Substantia nigra (tissue), 51 donors: ENCODE measurements at places on chromosomes 13 and 19.

GRCh38 chr19:28210886-28211285 is 1002.1 kb downstream of the UQCRFS1 start:
- DNase-seq, result no peak

GRCh38 chr13:73820688-73821087 is 313.5 kb downstream of the KLF12 start:
- DNase-seq, result no peak

GRCh38 chr19:36081385-36081784 is 26.7 kb downstream of the WDR62 start:
- peak; percentile 41 for DNase-seq

DNA sequence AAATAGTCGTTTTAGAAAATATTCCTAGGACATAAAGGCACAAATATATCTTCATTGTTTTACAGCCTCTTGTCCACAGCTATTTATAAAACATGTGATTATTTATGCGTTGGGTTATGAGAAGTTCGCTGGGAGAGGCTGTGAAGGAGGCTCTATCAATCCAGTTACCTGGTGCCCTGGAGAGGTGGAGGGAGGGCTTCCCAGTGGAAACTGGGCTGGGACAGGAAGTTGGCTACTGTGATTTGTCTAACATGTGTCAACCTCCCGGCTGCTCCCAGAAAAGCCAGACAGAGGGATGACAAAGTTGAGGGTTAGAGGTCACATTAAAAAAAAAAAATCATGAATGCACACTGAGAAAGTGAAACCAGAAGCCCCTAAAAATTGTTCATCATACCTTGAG is 346.5 kb downstream of the ZNF536 start:
- no peak for DNase-seq

DNA sequence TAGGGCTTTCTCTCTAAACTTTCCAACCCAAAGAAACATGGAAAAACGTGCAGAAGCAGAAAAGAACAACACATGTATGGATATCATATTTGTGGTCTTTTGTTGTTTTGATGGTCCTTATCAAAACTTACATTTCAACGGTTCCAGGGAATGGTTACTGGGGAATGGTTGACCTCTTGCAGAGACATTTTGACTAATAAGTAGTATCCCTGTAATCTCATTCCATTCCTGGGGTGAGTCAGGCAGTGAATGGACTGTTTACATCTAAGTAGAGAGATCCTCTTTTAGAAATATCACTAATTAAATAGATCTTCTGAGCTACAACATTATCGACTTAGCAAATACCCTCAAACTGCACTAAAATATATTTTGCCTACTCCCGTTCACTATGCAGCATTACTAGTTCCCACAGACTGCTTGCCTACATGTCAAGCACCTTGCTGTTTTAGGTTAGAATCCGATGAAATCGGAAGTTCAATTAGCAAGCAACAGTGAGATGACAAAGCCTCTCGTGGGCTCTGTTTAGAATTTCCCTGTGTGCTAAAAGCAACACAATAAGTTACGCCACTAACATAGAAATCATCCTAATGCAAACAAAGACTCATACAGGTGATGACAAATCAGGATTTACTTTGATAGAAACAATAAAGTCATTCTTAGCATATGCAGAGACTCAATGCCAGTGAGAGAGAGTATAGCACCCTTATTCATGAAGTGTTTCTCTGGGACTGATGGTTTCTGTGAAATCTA is 797.7 kb upstream of the ARGLU1 start:
- DNase-seq, result no peak

GRCh38 chr13:27822873-27823311 is 30.6 kb downstream of the GSX1 start:
- DNase-seq, result no peak

DNA sequence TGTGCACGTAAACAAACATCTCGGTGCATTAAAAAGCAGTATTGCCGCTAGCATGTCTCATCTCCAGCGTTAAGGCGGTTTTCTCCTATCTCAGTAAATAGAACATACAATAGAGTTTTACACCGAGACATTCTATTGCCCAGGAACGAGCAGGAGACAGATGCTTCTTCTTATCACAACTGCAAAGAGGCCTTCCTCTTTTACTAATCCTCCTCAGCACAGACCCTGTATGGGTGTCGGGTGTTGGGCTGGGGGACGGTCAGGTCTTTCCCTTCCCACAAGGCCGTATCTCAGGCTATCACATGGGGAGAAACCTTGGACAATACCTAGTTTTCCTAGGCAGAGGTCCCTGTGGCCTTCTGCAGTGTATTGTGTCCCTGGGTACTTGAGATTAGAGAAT is 21.2 kb downstream of the ZNF233 start:
- no peak for DNase-seq

- DNase-seq, result peak; percentile 12
Measured at GRCh38 chr13:40615619-40616018, 50.8 kb downstream of the FOXO1 start.

- no peak for DNase-seq
Measured at GRCh38 chr13:98487016-98487415, 89.9 kb downstream of the STK24 start.

DNA sequence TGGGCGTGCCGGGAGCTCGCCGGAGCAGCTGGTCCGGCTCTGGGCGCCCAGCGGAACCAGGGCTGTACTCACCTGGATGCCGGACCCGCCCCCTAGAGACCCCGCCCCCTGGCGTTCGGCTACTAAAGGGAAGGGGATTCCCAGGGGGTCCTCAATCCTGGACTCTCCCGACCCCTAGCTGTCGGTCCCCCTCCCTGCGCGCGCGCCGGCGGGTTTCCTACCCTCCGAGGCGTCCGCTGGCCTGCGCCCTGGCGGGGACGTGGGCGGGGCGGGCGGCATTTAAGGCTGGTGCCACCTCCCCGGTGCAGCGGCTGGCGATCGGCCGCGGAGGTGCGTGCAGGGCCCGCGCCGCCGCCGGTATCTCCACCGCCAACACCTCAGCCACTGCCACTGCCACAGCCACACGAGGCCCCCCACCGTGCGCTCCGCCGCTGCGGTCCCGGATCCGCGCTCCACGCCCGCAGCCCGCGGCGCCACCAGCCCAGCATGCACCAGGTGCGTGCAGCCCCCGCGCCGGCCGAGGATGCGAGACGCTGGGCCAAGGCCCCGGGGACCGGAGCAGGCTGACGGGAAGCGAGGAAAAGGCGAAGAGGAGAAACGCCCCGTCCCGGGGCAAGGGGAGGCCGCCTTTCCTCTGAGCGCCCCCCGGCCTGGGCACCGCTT is at the start of gene ATP12A:
TSS of gene ATP12A (plus strand) at position 151 of the 663 bp plus-strand sequence. CDS start at position 487, 336 bp downstream.
- DNase-seq, result no peak

DNA sequence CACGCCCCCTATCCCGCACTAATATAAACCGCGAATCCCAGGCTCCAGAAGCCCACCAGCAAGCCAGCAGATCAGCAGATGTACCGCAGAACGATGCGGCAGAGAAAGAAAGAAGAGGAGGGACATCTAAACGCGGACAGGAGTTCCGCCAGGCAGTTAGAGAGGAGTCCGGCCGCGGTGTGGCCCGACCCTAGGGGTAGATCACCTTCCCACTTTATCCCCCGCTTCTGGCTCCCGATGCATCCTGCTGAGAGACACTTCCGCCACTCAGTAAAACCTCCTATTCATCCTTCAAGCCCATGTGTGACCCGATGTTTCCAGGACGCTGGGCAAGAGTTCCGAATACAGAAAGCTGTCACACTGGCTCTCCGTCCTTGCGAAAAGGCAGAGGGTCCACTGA is 1046.8 kb downstream of the SLITRK5 start:
- no peak for DNase-seq

GRCh38 chr19:33197591-33198000 is 3.5 kb downstream of the LRP3 start:
- no peak for DNase-seq

GRCh38 chr19:34678085-34678412 is 571 bp downstream of the ZNF302 start:
- no peak for DNase-seq

DNA sequence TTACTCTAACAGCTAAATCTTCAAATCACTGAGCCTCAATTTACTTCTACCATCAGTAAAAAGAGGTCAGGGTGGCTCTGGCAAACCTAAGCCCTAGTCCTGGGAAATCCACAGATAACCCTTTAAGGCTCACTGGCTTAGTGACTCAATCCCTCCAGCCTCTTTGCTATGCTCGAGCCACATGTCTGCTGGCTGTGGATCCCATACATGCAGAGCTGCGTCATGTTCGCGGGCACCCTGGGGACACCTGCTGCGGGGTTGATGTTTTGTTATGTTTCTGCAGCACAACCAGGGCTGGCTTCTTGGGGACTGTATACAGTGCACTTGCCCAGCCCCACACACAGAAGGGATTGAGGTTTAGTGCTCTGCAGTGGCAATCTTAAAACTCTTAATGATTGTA is 41.6 kb upstream of the C13orf42 start:
- DNase-seq, result no peak

DNA sequence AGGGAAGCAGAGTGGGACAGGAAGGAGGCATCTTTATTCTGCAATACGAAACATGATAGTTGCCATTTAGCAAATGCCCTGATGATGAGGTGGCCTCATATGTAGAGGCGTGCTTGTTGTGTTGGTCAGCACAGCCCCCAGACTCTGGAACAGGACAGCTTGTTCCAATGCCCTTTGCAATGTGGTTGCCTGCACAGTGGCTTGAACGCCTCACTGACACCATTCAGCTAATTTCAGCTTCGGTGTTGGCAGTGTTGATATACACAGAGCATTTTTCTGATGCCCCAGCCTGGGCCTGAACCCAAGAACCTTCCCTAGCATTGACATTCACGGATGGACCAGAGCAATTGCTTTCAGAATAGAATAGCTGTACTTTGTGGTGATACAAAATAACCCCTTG is 133.3 kb downstream of the HS6ST3 start:
- peak; percentile 1 for DNase-seq

DNA sequence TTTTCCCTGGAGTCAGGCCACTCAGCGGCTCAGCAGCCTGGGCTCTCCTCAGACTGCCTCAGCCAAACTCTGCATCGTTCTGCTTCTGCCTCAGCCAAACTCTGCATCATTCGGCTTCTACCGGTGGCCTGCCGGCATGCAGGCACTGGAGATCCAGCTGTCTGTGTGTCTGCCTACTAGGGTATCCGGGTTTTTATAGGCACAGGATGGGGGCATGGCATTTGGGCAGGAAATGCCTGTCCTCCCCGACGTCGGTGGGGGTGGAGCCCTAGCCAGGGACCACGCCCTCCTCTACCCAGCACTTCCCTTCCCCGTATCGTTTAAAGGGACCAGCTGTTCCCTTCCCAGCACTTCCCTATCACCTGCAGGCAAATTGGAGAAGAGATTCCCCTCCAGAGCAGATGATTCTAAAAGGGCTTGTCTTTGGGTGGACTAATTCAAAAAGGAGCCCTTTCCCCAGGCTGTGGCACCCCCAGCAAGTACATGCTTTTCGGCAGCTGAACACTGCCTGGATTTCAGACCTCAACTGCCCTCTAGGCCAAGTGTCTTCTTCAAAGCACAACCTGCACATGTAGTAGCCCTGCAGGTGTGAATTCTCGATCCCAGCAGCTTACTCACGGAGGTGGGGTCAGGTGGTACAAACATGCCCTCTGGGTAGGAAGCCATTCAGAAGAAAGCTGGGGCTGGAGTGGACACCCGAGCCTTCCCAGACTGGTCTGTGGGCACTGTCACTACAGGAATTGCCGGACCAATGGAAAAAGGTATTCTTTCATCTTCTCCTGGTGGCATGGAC is 25.4 kb upstream of the GPR12 start:
- no peak for DNase-seq

DNA sequence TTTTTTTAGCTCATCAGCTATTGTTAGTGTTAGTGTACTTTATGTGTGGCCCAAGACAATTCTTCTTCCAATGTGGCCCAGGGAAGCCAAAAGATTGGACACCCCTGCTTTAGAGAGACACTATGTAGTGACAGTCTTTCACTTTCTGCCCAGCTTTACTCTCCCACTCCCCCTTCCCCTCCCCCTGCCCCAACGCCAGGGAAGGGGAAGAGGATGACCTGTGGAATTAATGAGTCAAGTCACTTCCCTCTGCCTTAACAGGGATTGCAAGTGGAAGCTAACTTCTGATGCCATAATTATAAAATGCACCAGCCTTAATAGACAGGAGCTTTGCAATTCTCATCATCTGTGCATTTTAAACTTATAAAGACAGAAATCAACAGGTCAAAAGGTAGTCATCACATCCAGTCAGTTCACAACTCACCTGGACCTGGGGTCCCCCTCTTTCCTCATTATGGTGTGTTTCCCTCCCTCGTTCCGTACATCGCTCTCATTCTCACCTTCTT is 1.6 kb downstream of the ZNF415 start:
- no peak for DNase-seq

- no peak for DNase-seq
Measured at GRCh38 chr13:91576590-91576989, 178.2 kb downstream of the GPC5 start.

- DNase-seq, result no peak
Measured at GRCh38 chr13:110916301-110917142, 1.7 kb upstream of the ANKRD10 start.

DNA sequence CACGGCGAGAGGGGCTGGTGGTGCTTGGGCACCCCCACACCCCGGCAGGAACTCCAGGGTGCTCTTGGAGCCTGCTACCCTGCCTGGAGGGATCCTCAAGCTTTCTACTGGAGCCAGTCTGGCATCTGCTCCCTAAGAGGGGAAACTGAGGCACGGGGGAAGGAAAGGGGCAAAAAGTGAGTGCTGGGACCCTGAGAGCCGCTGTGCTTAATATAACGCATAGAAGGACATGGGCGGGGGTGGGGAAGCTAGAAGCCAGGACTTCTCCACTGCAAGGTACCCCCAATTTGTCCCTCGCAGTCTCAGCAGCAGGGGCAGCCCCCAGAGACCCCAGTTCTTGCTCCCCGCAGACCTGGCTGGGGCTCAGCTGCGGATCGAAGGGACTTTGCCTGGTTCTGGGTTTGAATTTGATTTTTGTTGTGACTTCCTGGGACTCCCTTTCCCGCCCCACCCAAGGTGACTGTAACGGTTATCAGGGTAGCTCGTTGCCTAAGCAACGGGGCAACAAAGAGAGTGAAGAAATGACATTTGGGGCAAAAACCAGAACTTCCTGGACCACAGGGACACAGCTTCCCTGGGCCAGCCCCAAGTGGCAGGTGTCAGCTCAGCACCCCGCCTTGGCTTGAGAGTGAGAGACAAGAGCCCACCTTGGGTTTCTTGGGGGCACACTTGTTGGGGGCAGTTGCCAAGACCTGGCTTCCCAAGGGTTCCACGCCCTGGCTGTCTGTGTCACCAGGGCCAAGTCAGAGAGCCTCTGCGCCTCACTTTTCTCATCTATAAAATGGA is 638 bp downstream of the ADGRE5 start:
- no peak for DNase-seq

GRCh38 chr19:38251564-38252051 is 4.6 kb downstream of the PPP1R14A start:
- DNase-seq, result no peak

GRCh38 chr19:10419646-10420443 is 493 bp upstream of the PDE4A start:
- DNase-seq, result no peak
